CD4-positive, alpha-beta T cell treated with Interleukin-17A for 1 hour (primary cell): ENCODE measurements at places on chromosomes 3 and 15.

DNA sequence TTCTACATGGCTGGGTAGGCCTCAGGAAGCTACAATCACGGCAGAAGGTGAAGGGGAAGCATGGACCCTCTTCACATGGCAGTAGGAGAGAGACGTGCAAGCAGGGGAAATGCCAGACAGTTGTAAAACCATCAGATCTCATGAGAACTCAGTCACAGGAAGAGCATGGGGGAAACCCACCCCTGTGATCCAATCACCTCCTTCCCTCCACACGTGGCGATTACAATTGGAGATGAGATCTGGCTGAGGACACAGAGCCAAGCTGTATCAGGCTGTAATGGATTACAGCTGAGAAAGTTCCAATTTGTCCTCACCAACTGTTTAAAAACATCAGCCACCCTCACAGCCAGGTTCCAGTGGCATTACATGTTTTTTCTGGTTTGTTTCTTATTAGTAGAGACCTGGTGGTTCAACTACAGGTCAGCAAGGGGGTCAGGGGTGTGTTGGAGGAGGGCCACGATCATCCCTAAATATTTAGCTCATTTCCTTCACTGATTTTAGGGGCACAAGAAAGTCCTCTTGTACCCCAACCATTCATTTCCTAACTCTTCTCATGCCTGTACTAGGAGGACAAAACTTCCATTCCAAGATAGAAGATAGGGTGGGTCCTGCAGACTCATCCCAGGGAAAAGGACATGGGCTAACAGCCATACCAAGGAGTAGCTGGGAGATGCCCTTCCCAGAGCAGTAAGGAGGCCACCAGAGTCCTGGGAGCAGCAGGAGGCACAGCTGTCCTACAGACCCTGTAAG lies 54.4 kb downstream of the ANXA2 start:
- no peak for DNase-seq

GRCh38 chr15:82139823-82140268 lies 94.0 kb upstream of the MEX3B start:
- peak; percentile 22 for DNase-seq

GRCh38 chr3:140842984-140843649 lies 98.5 kb upstream of the SLC25A36 start:
- DNase-seq, result no peak

GRCh38 chr15:70478251-70478990 lies 284.9 kb downstream of the UACA start:
- no peak for DNase-seq

- DNase-seq, result peak; percentile 83
These were observed 105.7 kb downstream of the AKAP13 start for GRCh38 chr15:85485956-85486567.

- no peak for DNase-seq
These were observed 6.3 kb downstream of the THBS1 start for GRCh38 chr15:39587096-39587721.

DNA sequence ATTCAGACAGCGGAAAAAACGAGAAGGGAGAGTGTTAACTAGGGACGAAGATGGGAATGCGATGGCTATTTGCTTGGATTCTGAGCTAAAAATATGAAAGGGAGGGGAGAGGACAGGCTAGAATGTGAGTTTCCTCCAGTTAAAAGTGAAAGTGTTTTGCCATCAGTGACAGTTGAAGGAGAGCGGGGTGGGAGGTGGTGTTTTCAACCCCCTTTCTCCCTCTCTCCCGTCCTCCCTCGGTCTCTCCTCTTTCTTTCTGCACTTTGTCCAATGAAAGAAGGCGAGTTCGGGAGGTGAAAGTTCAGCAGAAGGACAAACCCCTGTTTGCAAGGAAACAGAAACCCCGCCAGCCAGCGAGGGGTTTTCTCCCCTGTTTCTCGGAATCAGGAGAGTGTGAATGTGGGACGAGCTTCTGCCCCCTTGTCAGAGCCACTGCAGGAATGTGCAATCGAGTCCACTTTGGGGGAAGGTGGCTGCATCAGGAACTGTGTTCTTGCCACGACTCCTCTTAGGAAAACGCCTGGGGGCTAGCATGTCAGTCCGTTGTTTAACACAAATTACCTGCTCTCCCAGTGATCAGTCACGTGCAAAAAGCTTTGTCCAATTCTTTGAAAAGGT lies 975 bp upstream of the FOXP1 start:
- peak; percentile 52 for DNase-seq

DNA sequence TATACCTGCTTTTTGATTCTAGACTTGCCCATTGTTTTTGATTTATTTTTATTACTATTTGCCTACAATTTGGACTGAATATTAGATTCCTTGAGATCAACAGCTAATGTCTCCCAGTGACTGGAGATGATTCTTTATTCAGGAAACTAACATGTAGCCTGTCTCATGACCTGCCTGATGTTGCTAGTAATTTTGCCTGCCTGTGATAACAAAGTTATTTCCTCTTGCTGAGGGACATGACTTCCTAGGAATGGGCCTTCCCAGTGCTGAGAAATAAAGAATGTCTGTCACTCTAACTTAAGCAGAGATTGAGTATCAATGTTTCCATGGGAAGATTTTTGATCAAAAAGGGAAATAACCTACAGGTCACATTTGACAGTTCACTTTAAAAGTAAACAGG lies 13.4 kb upstream of the NPHP3 start:
- DNase-seq, result no peak

DNA sequence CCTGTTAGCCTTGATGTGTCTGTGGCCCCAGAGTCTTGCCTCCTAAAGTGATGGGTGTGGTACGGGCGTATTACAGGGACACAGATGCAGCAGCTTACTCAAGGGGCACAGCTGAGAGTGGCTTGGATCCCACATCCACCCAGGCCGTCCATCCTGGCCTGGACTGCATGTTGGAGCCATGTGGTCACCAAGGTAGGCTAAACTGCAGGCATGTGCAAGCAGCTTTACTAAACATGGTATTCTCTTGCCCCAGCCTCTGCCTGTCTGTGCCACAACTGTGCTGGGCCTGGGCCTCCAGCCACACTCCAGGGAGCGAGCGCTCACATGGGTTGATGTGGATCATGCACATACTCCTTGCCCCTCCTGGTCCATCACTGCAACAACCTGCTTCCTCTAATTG lies 6.1 kb upstream of the GPR62 start:
- no peak for DNase-seq

DNA sequence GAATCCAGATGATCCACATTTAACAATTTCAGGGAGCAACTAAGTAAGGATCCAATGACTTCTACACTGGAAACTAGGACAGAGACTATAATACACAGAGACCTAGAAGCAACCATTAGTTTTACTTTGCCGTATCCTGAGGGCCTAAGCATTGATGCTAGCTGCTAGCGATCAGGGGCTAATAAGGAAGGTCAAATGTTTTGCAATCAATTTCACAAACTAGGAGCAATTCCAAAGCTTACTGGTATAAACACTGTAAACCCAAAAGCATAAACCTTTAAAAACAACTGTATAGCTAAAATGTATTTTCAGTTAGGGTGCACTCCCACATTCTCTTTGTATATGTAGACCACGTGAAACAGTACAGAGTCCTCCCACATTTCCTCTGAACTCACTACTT lies 31.5 kb downstream of the FBN1 start:
- DNase-seq, result no peak

DNA sequence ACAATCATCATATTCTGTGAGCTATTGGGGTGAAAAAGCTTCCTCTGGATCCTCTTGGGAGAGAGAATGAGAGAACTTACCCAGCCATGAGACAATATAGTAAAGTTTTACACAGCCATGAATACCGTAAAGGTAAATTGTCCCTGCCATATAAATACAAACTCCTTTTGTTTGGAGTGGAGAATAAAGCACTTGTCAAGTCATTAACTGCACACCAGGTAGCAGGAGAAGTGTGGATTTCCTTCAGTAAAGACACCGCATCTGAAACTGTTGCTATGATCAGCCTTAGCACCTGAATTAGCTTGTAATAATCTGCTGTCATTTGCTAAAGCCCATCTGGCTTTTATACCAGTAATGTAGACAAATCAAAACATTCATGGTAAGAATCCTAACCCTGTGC lies 336.6 kb upstream of the SLCO3A1 start:
- no peak for DNase-seq

- no peak for DNase-seq
These were observed 1049.1 kb downstream of the ROBO1 start for GRCh38 chr3:78718707-78719106.

- no peak for DNase-seq
These were observed 26.0 kb upstream of the VIPR1 start for GRCh38 chr3:42476225-42477125.

- DNase-seq, result peak; percentile 78
These were observed 1.5 kb upstream of the GCSAM start for GRCh38 chr3:112134335-112135124.

DNA sequence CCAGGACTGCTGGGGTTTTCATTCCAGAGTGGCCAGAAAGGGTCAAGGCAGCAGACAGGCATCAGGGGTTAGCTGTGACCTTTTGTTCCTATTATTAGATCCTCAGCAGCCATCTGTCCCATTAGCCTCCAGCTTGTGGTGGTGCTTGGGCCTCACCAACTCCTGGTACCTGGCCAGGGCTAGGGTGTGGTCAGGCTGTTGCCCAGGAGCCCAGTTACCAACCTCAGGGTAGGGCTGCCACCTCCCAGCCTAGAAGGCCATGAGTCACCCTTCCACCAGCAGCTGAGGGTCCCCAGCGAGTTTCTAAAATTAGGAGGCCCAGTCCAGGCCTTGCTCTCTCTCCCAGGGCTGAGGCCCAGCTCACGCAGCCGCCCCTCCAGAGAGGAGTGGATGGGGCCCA lies 12.2 kb downstream of the TMEM43 start:
- DNase-seq, result no peak

DNA sequence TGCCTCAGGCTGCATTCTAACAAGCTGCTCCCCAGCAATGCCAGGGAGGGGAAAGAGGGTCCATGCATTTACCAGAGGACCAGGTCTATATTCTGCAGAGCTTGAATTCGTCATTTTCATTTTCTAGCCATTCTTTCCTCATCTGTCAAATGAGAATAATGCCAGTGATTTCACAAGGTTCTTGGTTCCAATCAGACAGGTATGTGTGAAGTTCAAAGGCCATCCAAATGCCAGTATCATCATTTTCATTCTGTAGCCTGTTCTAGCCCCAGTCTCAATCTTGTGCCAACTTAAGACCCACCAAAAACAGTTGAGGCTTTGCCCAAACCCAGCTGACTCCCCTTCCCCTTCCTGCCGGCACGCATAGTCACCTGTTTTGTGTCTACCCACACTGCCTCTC lies 112.7 kb downstream of the IQSEC1 start:
- no peak for DNase-seq
